ENCODE measurements at places on chromosomes 12 and 14.

- DNase-seq = no peak
Measured at GRCh38 chr14:103536693-103537092, 7.7 kb downstream of the TRMT61A start.

DNA sequence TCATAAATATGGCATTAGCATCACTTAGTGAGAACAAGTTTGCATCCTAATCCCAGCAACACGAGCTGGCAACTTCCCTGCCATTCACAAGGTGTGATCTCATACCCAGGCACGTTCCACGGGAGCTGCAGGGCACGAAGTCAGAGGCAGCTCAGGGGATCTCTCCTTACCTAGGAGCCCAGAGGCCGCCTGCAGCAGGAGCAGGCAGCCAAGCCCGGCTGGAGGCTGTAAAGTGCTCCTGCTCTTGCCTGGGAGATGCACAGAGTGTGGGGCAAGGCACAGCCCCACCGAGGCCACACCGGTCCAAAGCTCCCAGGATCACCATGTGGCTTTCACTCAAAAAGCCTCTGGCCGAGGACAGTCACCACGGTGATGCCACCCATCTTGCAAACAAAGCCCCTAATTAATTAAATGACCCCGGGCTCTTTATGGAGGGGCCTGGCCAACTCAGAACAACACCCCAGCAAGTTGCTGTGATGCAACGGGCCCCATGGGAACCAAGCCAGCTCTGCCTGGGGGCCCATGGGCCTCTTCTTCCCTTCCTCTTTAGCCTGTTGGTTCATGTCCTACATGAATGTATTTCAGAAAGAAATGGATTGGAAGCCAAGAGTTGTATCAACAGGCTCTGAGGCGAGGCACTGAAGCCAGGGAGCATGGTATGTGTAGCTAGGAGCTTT lies 26.5 kb downstream of the NUAK1 start:
- no peak for DNase-seq

DNA sequence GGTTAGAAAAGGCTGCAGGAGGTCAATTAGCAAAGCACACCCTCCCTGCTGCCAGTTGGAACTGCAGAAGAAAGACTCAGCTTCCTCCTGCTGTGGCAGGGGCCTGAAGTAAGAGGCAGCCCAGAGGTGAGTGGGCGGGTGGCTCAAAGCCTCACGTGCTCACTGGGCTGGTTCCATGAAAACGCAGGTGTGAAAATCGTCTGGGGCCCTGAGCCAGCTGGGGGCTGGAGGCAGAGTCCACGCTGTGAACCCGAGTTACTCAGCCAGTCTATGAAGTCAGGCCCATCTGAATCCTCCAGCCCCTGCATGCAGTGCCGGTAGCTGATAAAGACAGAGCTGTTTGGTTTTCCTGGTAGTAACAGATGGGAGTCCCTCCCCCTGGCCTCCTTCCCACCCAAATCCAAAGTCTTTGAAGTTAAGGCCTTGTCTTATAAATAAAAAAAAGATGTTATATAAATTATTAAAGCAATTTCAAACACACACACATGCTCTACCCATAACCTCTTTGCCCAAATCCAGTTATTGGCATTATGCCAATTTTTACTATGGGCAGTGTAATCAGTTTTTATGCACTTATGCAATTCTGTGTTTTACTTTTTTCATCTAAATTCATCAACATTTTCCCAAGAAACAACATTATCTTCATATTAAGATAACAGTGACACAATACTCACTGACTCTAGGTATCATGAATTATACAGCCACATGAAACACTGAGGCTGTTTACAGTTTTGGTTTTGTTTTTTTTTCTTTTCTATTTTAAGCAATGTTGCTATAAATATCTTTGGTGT lies 57.9 kb upstream of the PNMA1 start:
- peak; percentile 52 for DNase-seq

DNA sequence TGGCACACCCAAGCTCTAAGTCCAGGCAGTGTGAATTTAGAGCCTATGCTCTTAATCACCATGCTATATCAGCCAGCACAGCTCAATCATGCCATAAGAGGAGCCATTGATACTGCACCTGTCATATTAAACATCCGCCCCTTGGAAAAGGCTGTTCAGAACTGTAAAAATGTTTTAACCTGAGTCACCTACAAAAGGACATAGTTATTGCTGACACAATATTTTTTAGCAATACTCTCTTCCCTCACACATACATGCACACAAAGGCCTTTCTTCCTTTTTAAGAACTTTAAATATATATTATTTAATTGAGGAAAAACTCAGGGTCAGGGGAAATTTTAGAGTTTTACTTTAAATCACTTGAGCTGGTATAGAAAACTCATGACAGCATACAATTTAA lies 83.5 kb upstream of the ATXN7L3B start:
- no peak for DNase-seq

DNA sequence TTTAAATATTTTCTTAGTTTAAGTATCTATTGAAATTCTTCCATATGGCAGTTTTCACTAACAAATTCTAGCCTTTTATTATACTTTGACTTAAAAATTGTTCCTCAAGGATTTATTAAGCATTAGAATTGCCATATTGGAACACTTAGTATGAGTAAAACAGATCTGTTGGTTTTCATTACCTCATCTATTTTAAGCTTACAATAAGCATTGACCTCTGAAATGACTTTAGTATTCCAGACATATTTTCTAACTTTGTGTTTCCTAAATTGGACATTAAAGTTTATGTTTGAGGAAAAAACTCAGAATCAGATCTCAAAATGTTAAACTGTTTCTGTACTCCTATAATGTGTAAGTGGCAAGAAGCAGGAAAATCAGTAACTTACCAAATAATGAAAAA lies 48.4 kb downstream of the CSRP2 start:
- no peak for DNase-seq

- DNase-seq = no peak
Measured at GRCh38 chr14:21960636-21961035, 287.0 kb upstream of the OR4E1 start.

- no peak for DNase-seq
Measured at GRCh38 chr14:77667331-77667730, 40.5 kb downstream of the ALKBH1 start.

- peak; percentile 15 for DNase-seq
Measured at GRCh38 chr12:92764831-92765230, 62.0 kb downstream of the PLEKHG7 start.

DNA sequence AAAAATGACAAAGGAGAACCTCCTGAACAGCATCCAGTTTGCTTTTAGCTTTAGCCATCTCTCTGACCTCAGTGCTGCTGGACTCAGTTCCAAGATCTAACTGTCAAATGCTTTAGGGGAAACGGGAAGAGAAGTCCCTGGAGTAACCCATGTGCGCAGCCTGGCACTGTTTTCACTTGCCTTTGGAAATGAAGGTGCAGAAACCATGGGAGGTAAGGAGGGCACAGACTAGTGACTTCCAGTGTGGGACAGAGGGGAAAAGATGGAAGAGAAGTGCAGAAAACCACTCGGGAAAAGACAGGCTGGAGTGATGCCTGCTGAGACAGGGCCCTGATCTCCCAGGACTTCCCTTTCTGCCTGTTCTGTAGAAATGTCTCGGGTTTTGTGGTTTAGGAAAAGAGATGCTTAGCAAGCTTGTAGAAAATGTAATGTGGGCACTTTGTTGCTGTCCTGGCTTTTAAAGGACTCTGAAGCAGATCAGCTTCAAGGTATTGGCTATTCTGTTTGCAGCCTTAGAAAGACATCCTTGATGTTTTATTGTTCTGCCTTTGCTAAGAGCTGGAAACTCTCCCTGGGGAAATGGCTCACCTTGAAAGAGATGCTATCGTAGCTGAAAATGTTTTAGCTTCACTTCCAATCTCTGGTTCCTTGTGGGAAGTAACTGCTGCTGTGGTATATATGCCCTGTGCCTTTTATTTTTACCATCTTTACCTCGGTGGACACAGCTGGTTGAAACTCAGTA lies 124.6 kb upstream of the HIF1A start:
- DNase-seq = no peak

- DNase-seq = peak; percentile 85
Measured at GRCh38 chr12:132506328-132507160, 16.6 kb downstream of the FBRSL1 start.

- no peak for DNase-seq
Measured at GRCh38 chr12:112798048-112798760, 6.7 kb downstream of the RPH3A start.

GRCh38 chr14:104794993-104795780 lies at the start of gene AKT1:
TSS of gene AKT1 (minus strand) at chr14:104795748. CDS start at chr14:104792643, 3,105 bp downstream.
- no peak for DNase-seq

Measured in COLO829 (cell line).